Panc1 (cell line): ENCODE measurements at places on chromosomes 7 and 10. TPM values are rescaled to one million over a fixed set of nuclear protein-coding genes. Genes with fewer than 3 reads are reported as not detected.

DNA sequence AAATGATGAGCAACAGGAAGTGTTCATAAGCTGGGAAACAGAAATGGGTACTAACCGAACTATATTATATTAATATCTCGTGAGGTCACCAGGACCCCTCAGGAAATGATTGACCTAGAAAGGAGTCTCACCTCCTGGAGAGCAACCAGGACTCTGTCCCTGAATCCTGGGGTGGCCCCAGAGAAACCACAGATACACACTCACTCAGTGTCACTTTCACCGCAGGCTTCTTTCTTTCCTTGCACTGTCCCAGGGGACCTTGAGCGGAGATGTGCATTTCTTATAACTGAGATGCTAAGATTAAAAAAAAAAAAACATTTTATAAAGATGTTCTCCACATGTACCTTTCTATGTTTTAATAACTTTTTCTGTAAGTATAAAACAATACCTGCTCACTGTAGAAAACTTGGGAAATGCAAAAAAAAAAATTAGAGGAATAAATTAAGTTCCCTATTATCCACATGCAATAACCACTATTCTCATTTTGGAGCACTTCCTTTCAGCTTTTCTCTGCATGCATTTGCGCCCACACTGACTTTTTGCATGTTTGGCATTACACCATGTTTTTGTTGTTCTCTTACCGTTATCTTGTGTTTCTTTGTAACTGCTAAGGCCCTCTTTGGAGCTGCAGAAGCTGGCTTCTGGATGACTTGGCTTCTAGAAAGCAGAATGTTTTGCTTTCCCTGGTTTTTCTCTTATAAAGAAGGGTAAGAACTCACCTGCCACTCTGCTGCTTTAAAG is 15.0 kb downstream of the NOD1 start:
- DNase-seq, result no peak

- DNase-seq, result no peak
These were observed 268.2 kb upstream of the FZD1 start for GRCh38 chr7:90995996-90996395.

DNA sequence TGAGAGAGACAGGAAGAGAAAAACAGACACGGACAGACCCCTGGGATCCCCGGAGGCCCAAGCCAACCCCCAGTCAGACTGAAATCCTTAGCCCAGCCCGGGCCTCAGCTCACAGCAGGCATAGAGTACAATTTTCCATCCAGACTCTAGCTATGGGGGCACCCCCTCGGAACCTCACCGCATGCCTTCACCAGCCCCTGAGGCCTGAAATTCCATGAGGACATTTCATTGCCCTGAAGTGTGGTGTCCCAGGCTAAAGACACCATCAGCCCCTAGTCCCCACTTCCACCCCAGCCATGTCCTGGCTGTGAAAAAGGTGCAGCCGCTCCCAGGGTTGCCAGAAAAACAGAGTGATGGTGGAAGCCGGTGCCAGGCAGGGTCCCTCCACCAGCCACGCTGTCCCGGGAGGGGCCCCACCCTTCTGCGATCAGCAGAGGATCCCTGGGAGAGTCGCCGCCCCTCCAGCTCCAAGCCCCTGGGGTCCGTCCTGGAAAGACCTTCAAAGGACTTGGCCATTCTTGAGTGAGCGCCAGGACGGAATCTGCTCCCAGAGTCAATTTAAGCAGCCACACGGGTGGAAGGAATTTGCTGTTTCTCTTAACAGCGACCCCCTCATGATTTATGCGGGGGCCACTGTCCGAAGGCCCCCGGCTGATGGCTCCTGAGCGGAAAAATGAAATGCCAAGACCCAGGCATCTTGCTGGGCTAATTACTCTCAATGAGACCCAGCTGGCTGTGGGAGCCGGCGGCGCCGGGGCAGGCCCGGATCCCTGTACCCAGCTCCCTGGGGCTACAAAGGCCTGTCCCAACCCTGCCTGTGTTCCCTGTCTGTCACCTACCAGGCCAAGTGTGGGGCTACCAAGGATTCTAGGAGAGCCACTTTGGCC is 23.2 kb downstream of the MYL10 start:
- DNase-seq, result no peak

- no peak for DNase-seq
These were observed 772.1 kb downstream of the CCSER2 start for GRCh38 chr10:85100495-85100894.

GRCh38 chr10:110744782-110745181 is 100.6 kb downstream of the RBM20 start:
- no peak for DNase-seq

DNA sequence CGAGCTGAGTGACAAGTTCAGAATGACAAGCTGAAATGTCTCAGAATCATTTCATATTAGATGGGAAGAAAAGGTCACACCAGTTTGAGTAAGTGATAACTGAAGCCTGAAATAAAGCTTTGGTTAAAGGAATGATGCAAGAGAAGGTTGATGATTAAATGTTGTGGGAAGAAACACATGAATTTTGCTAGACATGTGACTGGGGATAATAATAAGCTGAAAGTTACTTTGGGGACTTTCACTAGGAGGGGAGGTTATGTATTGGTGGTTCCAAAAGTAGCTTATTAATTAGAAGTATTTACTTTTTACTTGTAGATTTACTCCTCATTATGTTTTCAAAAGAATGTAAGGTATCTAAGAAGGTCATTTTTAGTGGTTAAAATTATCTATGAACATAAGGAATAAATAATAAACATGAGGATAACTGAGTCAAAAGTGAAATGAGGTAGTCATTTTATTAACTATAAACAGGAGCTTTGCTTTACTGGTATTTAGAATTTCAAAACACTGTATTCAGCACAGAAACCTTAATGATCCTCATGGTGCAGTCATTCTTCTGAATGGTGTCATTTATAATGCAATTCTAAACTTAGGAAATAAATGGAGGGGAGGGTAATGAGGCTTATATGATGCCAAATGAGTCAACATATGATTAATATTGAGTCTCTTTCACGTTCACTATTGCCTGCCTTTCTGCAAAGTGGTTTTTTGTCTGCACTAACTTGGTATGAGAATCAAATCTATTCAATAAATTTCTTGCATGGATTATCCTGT is 63.7 kb downstream of the PRKG1 start:
- DNase-seq, result no peak

GRCh38 chr7:46616636-46617035 is 695.6 kb upstream of the IGFBP3 start:
- no peak for DNase-seq

DNA sequence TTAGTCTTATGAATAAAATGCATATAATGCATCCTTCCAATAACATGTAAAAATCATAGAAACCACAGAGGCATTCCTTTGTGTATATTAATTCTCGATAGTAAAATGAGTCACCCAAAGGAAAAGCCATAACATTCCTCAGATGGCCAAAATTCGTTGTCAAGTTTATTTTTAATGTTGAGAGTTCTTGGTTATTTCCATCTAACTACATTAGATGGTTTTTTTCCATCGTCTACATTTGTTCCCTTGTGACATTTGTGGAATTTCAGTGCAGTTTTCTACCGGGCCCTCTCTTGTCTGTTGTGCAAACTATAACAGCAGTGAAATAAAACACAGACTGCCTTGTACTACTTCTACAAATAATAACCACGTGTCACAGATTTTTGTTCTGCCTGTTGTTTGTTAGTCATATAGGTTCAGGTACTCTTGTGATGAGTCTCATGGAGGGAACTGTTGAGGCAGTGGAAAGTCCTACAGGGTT is 54.7 kb upstream of the CCAR1 start:
- DNase-seq, result peak; percentile 33

DNA sequence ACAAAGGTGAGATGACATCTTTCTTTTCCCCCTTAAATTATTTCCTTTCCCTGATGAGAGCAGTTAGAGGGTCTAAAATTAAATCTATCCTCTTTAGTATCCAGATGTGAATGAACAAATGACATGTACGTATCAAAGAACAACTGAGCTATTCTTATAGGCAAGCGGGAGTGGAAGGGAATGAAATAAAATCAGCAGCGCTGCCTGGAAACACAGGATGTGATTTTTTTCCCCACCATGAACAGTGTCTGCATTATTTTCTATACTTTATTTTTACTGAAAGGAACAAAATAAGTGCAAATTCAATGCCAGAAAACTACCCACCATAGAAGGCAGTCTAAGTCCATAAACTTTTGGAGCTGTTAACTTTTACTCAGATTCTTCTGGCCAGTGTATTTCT is 40.6 kb downstream of the SLC26A4 start:
- DNase-seq, result no peak

- DNase-seq, result no peak
These were observed 42.8 kb downstream of the FBXL13 start for GRCh38 chr7:103031781-103032180.

DNA sequence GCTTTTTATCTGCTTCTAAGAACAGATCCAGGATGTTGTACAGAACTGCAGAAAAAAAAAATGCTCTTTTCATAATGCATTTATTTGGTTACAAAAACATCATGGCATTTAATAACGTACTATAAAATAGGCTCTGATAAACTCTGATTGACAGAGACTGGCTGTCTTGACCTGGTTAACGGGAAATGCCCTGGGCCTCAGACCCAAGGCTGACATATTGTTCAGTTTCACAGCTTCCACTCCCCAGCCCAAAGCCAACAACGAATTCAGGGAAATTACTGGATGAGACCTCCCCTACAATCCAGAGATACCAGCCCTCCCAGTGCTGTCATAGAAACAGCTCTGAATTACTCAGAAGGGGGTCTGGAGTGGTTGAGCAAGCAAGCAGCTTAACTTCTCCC is 260.1 kb downstream of the CREB5 start:
- DNase-seq, result no peak

GRCh38 chr7:150612925-150613324 is 19.3 kb downstream of the GIMAP6 start:
- no peak for DNase-seq

- no peak for DNase-seq
These were observed 27.2 kb upstream of the PFKFB3 start for GRCh38 chr10:6175329-6176055.

TMEM178B gene
- 0.39 TPM for total RNA-seq

NXPH1 gene
- total RNA-seq, result not detected

VWA2 gene
- total RNA-seq, result 0.77 TPM

CPXM2 gene
- total RNA-seq, result not detected
